ENCODE measurements at places on chromosomes 1 and 21.

- DNase-seq, result no peak
Observed at GRCh38 chr1:244653439-244654107, 647 bp downstream of the DESI2 start.

DNA sequence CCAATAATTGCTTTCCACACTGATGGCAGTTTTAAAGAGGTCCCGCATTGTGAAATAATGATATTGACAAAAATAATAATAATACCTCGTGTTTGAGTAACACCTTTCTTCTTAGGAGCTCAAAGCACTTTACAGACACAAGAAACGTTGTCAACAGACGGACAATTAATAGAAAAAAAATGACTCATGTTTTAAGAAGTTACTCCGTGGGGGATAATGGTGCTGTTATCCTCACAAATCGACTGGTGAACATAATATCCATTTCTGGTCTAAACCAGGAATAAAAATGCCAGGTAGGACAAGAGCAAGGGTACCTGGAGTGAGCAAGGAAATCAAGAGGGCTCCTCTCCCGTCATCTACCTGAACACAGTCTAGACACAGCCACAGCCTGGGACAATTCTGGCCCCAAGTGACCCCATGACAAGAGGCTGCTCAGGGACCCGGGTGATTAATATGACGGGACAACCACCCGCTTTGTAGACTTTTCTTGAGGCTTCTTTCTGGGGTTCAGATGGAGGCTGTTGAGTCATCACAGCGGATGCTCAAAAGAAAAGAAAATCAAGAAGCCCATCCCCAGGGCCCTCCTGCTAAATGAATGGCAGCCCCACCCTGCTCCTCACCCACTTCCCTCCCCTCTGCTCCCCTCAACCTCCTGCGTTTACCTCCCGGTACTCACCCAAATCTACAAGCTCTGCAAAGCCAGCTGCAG is 146.2 kb upstream of the IRF2BP2 start:
- DNase-seq, result no peak

DNA sequence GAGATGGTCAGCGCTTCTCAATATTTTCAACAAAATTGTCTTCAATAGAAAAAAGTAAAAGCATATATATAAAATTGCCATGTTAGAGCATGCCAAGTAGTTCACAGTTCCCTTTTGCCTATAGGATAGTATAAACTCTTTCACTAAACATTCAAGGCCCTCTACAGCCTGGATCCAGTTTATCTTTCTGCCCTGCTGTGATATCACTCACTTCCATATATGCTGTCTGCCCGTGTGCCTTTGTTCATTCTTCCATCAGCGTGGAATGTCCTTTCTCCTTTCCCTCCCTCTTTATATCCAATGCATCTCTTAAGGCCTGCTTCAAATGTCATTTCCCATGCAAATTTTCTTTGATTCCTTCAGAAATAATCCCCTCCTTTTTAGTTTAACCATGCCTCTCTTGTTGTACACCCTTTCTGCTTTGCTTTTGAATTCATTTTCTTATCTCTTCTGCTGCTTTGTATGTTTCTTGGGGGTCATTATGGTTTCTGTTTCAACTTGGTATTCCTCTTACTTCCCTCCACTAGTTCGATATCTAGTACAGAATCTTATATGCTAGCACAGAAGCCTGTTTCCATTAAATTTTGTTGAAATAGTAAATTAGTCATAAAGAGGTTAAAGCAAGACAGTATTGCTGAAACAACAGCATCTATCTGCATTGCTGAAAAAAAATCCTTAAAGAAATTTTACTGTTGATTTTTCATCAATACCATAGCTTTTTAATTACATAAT is 44.7 kb downstream of the XCL2 start:
- no peak for DNase-seq

GRCh38 chr1:43048601-43049011 is 89.9 kb upstream of the SLC2A1 start:
- no peak for DNase-seq

DNA sequence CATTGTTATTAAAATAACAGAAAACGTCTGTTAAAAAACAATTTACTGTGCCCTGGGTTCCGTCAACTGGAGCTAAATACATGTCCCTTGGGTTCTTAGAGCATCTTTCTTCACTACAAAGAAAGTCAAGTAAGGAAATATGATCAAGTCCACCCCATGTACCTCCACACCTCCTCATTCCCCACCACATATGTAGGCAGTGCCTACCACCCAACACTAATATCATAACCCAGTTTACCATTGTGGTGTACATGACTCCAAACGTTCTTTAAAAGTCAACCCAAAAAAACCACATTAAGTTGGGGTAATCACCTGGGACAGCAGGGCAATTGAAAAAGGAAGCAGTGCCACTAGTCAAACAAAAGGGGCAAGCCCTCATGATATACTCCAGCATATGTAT is 7.8 kb upstream of the LRRC52 start:
- no peak for DNase-seq

DNA sequence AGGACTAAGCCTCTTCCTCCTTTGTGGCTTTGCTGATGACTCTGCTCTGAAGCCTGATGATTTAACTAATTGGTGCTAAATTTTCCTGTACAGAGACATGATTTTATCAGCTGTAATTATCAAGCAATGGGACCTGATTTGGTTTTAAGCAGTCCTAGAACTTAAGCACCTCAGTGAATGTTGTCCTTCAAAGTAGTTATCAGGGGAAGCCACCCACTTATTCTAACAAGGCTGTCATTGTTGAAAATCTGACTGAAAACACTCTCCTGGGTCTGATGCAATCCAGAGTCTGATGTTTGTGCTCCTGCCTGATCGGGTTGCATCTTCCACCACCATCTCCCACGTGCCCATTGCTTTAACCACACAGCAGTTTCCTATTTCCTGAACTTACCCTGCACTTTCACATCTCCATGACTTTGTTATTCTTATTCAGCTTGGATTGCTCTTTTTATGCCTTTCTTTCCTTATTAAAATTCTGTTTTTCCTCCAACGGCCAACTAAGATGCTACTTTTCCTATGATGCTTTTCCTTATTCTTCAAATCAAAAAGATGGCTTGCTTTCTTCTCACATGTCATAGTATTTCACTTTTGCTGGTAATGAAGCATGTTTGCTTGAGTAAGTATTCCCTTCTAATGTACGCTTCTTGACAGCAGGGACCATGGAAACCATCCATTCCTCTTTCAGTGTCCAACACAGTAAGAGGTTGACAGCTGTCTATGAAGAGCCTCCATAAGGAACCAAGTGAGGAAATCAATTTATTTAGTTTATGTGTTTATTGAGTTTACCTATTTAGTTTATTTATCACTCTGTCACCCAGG is 55.0 kb downstream of the S1PR1 start:
- DNase-seq, result peak; percentile 18

DNA sequence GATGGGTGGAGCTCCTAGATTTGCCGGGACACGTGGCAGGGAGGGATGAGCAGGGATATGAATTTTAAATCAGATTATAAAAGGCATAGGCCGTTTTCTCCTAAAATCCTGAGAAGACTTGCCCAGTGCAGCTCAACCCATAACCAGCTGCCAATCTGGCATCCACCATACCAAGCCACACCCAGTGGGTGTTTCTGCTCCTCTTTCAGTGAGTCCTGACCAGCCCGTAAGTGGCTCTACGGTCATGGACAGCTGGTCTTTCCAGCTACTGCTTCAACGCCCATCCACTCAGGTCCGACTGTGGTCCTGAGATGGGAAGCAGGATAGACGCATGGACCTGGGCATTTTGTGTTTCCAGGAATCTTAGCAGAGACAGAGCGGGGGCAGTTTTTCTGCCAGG is 107.2 kb downstream of the LAMC2 start:
- no peak for DNase-seq

- DNase-seq, result peak; percentile 55
Observed at GRCh38 chr1:72281637-72282270, 585 bp downstream of the NEGR1 start.

DNA sequence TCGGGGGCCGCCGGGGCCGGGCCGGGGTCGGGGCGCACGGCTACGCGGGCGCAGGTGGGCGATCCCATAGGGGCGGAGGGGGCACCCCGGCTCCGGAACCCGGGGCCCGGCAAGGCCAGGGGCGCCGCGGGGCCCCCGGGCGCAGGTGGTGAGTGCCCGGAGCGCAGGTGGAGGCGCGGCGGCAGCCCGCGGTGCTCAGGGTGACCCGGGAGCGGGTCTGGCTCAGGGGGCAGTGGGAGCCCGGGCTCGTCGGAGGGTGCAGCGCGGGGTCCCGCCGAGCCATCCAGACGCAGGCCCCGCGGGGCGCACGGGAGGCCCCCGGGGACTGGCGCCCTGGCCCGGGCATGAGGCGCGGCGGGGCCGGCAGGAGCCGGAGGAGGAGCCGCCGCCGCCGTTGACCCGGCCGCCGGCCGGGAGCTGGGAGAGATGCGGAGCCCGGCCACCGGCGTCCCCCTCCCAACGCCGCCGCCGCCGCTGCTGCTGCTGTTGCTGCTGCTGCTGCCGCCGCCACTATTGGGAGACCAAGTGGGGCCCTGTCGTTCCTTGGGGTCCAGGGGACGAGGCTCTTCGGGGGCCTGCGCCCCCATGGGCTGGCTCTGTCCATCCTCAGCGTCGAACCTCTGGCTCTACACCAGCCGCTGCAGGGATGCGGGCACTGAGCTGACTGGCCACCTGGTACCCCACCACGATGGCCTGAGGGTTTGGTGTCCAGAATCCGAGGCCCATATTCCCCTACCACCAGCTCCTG is 489 bp downstream of the CELSR2 start:
- DNase-seq, result no peak

DNA sequence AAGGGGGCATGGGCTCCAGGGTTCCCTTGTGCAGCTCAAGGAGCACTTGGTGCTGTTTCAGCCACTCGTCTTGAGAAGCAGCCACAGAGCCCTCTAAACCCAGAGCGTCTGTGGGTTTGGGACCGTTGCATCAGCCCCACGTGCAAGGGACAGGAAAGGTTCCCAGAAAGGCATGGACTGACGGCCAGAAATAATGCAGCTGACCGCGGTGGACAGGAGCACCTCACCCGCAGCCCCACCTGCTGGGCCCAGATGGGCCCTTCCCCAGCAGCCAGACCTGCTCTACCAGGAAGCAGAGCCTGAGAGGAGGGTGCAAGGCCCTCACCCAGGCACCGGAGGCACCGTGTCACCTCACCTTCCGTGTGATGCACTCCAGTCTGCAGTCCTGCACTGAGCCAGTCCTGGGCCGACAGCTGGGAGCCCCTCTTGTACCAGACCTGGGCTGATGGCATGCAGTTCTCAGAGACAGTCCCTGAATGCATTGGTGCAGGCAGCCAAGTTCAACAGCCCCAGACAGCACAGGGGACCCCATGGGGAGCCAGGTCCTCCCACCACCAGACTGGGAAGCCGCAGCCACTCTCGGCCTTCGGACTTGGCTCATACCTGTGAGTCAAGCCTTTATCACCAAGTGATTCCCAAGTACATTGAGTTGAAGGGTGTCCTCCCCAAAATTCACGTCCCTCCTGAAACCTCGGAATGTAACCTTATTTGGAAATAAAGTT is 4.8 kb upstream of the TFF3 start:
- no peak for DNase-seq
